ENCODE measurements at places on chromosomes 11 and 22.

- peak; percentile 54 for DNase-seq
These were observed 30.4 kb upstream of the MICAL2 start for GRCh38 chr11:12079726-12080556.

- DNase-seq: no peak
These were observed 7.8 kb upstream of the MS4A1 start for GRCh38 chr11:60447846-60448245.

DNA sequence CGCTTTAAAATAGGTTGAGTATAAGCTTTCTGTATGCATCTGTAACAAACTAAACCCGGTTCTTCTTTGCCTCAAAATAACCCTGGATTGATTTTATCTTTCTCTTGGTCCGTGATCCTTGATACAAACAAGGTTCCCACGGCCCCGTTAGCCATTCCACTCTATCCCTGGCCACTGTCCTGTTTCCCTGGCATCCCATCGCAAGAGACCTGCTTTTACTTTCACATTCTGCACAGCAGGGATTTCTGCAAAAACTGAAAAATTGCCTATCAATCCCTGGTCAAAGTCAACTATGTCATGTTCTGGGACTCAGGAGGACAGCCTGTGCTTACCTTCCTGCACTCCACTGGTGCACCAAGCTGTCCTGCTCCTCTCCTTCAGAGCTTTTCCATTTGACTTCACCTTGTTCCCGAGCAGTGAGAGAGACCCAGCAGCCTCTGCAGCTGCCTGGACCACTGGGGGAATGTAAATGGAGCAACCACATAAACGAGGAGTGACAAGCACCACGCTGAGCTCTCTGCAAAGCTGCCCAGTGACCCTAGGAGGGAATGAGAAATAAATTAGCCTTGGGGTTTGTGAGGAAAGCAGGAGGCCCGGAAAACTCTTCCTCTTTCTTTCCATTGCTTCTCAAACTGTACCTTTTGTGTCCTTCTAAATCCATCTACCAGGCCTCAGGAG, 175.9 kb downstream of the NTM start:
- no peak for DNase-seq

DNA sequence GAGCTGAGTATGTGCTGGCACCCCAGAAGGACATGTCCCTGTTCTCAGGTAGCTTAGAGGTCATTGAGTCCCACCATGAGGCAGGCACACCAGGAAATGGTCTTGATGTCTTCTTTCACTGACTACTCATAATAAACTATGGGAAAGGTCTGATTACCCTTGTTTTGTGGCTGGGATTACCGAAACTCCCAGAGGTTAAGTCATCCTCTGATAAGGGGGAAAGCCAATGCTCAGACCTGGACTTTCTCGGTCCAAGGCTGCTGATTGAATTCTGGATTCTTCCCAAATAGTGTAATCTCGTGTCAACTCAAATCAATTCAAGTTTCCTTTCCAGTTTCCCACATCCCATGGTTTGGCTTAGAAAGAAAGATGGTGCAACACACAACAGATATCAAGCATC, 3.7 kb upstream of the CD44 start:
- no peak for DNase-seq

DNA sequence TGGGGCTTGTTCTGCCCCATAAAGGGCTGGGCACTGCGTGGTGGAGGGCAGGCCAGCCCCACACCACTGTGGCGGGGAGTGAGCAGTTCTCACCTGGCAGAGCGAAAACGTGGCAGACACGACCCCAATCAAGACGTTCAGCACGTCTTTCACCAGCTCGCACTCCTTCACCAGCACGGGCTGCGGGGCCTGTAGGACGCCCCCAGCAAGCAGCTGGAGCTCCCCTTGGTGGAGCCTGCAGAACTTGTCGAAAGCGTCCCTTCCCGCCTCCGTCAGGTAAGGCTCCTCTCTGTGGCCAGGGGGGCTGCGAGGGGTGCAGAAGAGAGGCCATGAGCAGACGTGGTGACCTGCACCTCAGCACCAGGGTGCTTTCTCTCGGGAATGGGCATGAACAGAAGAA, 11.6 kb downstream of the TUBGCP6 start:
- no peak for DNase-seq

DNA sequence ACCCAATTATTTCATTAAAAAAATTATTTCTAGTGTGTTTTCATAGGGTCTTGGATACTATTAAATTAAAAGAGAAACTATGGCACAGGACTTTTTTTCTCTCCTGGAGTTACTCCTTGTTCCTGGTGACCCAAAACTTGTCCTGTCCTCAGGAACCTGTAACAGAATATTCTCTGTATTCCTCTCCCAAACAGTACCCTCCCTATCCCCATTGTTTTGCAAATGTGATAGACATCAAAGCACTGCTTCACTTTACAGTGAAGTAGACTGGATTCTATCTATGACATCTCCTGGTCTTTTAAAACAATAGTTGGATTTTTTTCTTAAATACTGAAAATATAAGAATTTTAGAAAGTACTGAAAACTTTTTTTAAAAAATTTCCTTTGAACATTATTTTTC, 37.2 kb downstream of the FAR1 start:
- DNase-seq: no peak

DNA sequence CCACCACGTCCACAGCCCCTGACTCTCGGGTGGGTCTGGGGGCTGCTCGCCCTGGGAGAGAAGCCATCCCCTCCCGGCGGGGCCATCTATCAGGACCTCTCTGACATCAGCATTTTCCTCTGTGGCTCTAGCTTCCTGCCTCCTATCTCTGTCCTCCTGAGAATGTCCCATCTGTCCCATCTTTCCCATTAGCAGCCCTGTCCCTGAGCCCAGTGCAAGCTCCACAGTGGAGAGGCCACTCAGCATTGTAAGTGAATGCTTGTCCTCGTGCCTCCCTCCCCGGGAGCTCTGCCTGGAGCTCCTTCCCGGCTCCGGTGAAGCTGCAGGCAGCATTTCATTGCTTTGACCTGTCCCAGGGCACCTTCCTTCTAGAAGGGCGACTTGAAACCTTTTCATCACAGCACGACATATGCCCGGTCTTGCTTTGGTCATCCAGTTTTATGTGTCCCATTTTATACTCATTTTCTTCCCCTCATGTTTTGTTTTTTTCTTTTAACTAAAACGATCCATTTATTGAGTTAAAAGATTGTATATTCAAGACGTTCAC, 49.7 kb downstream of the RTN4R start:
- no peak for DNase-seq

DNA sequence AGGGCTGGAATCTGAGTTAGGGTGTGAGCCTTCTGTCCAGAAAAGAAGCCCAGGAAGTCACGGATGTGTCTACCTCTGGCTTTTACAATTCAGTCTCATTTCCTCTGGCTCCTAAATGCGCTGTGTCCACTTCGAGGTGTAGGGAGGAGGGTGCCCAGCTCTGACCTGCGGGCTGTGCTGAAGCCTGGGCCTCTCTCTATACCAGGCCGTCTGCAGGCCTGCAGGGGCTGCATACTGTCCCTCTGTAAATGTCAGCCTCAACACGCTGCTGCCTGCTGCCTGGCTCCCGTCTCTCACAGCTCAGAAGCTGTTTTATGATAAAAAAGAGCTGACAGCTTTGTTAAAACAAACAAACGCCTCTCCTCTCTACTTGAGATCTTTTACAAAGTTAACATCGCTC, 14.5 kb downstream of the ARVCF start:
- no peak for DNase-seq

- peak; percentile 40 for DNase-seq
These were observed 754 bp downstream of the NUP50 start for GRCh38 chr22:45164270-45165088.

DNA sequence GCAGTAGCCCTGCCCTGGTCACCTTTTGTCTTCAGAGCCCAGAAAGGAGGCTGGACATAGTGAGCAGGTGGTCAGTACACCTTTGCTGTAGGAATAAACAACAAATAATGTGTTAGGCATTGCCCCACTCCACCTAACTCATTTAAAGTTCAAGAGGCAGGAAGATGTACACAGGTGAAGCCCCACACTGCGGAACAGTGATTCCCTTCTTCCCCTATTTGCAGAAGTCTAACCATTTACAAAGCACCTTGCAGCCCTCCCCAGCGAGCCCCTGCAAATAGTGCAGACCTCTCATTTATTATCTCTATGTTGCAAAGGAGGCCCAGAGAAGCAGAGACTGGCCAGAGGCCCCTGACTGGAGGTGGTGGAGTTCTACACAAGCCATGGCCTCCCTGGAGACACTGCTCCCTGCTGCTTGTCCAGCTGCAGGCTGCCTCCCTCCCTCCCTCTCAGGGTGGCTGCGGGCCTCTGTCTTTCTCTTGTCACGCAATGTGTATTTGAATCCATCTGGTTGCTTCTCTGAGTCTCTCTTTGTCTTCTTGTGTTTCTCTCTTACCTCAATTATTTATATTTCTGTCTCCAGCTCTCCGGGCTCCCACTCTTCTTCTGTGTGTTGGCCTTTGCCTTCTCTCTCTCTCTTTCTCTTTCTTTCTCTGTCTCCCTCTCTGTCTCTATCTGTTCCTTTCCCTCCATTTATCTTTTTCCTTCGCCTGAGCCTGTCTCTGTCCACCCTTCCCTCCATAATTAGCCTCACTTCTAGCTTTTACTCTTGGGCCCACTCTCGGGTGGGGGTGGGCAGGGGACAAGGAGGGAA, 59.1 kb upstream of the PRDM11 start:
- no peak for DNase-seq

GRCh38 chr11:67432655-67433349, 4.5 kb downstream of the RPS6KB2 start:
- no peak for DNase-seq

GRCh38 chr11:84564180-84564866, 1062.8 kb downstream of the DLG2 start:
- DNase-seq: no peak

DNA sequence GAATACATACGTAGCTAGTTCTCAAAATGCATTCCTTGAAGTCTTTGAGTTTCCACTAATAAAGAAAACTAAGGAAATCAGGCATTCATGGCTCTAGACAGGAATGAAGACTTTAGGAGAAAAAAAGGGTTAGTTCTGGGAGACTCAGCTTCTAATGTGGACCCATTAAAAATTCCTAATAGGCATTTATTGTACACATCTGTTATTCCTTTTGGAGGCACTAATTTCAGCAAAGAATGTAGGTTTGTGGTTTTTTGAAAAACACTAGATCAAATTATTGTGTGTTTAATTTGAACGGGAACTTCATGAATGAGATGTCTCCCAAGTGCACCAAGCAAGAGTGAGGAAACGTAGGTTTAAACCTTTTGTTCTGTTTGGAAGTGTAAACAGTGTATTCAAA, 42.7 kb downstream of the PARVA start:
- DNase-seq: no peak

GRCh38 chr22:49650336-49651241, 177.1 kb downstream of the BRD1 start:
- no peak for DNase-seq

- no peak for DNase-seq
These were observed 20.7 kb downstream of the CHID1 start for GRCh38 chr11:889687-890475.

DNA sequence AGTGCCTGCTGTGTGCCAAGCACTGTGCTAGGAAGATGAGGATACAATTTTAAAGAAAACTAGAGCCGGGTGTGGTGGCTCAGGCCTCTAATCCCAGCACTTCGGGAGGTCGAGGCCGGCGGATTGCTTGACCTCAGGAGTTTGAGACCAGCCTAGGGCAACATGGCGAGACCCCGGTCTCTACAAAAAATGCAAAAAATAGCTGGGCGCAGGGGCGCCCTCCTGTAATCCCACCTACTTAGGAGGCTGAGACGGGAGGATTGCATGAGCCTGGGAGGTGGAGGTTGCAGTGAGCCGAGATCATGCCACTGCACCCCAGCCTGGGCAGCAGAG, 8.3 kb downstream of the TPBGL start:
- DNase-seq: no peak

DNA sequence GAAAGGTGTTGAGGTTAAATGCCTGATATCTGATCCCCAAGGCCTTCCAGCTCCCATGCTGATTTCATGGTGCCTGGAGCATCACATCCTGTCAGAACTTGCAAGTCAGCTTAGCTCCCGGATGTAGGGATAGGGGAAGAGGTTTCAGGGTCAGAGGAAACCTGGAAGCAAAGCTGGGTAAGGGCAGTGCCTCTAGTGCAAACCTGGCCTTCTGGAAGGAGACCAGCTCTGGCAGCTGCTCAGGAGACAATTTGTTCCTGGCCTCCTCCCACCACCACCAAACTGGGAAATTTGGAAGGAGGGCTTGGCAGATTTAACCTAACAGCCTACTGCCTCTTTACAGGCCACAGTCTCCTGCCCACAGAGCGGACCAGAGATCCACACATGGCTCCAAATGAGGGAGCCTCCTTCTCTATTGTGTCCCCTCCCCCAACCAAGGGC, 9.2 kb upstream of the TSKU start:
- no peak for DNase-seq

DNA sequence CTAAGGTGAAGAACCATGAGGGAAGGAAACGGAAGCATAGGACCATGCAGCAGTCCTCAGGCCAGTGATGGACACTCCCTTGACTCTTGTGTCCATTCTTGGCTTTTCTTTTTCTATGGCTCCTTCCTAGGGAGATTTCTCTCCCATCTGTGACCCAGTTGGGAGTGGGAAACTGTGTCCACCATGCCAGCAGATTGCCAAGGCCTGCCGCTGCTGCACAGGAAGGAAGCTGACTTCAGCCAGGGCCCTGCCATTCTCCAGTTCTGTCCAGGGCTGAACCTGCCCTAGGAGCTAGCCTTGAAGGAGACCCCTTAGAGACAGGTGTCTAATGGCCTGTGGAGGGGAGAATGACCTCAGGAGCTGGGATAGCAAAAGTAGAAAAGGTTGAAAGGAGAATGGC, 17.4 kb downstream of the SSH3 start:
- DNase-seq: no peak

GRCh38 chr11:33134276-33134675, 27.0 kb downstream of the CSTF3 start:
- DNase-seq: no peak

DNA sequence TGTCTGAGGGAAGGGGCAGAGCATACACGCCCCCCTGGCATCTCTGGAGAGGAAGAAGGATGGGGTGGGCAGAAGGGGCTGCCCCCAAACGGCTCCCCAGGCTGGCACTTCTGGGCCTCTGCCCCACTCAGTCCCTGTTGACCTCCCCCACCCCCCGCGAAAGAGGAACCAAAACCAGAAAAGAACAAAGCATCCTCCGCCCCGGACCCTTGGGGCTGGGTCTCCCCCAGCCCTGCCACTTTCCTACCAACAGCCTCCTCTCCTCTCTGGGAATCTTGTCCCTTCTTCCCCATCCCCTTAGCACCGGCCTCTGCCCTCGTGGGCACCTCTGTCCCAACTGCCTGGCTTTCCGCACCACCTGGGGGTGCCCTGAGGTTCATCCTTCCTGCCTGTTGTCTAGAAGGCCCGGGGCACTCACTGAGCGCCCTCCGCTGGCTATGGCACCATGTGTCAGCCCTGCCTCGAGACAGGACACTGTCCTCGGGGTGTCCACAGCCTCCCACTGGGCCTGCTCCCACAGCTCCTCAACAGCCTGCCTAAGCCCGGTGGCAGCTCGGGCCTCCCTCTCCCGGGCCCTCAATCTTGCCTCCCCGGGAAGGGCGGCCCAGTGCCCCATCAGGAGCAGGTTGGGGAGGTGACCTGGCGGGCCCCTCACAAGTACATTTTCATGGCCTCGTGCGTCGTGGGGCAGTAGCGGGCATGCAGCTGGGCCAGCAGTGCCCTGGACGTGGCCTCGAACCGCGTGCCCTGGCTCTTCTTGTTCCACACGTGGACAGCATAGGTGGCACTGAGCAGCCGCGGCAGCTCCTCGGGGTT, 28.2 kb downstream of the A4GALT start:
- DNase-seq: no peak

Data from femur (tissue), 1 donor.